Hepatocyte (in vitro differentiated cells): ENCODE measurements at places on chromosomes 6 and 20. TPM values are rescaled to one million over a fixed set of nuclear protein-coding genes. Genes with fewer than 3 reads are reported as not detected.

The PRR18 gene
- total RNA-seq = 0.77 and 1.0 TPM in 2 replicates

DNA sequence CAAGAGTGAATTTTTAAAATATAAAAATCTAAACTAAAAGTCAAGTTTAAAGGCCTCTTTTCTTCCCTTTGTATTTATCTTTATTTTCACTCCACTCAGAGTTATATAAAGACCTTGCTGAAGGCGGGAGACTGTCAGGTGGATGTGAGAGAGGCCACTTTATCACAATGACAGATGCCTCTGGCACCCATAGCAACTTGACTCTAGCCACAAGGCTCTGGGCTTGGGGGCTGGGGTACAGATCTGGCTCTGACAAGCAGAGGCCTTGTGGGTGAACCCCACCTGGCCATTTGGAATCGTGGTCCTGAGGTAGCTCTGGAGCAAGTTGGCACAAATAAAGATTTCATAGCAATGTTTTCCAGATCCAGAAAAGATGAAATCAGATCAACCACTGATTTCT, 417.2 kb downstream of the RFPL4B start:
- no peak for DNase-seq

- DNase-seq = no peak
These were observed 40.4 kb upstream of the UTRN start for GRCh38 chr6:144244688-144245087.

DNA sequence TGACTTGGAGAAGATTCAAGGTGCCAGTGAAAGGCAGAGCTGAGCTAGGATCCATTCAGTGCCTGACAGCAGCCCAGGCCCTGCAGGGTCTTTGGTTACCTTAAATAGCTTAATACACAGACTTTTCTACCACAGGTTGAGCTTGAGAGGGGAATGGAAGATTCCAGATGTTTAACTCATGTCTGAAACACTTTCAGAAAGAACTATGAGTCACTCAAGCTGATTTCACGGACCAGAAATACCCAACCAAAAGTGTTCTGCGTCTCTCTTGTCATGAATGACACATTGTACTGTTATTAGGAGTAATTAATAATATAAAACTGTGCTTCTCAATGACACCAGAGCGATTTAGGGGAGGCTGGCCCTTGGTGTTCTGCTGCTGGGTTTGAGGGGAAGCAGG, 6.4 kb upstream of the PMEPA1 start:
- no peak for DNase-seq

DNA sequence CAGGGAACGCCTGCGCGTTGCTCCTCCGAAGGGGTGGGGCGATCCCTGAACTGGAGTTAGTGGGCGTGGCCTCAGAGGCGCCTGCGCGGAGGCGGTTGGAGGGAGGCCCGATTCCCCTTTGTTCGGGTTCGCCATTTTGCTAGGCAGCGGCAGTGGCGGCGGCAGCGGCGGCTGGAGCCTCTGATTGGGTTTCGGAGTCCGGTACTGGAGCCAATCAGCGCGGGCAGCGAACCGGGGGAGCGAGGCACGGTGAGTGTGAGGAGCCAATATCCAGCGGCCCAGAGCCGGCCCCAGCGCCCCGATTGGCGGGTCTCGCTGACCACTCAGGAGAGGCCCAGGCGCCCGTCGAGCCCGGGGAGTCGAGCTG, at the start of gene NFYA:
Gene NFYA (plus strand): TSS at position 139 of the 367 bp plus-strand sequence. CDS start 6,116 bp downstream, outside the sequence.
- no peak for DNase-seq

The MMP24 gene
- 0.76 and 1.2 TPM in 2 replicates for total RNA-seq

The OR12D3 gene
- total RNA-seq = not detected in 2 replicates

GRCh38 chr20:61882716-61883615, 182.7 kb downstream of the TAF4 start:
- no peak for DNase-seq

DNA sequence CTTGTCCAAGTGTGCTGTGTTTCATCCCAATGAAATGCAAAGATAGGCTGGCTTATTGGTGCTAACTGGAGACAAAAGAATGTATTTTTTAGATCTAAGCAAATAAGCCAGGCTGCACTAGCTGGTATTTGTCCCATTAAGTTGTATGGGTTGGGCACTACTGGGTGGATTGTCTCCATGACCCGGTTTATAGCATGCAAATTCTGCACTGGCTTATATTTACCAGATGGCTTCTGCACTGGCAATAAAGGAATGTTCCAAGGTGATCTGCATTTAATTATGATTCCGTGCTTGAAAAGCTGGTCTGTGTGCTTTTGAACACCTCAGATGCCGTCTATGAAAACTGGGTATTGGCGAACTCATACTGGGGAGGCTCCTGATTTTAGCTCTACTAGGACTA, 61.4 kb upstream of the MOCS1 start:
- DNase-seq = no peak

The TPMT gene
- total RNA-seq = 12.9 and 15.5 TPM in 2 replicates

The ZBTB24 gene
- 6.7 and 6.9 TPM in 2 replicates for total RNA-seq

DNA sequence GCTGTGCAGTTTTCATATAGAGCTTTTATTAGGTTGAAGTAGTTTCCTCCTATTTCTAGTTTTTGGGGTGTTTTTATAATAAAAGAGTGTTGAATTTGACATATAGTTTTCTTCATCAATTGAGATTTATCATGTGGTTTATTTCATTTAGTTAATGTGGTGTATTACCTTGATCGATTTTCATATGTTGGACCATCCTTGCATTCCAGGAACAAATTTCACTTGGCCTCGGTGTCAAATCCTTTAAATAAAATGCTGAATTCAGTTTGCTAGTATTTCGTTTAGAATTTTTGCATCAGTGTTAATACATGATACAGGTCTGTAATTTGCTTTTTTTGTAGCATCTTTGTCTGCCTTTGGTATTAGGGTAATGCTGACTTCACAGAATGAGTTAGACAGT, 6.0 kb downstream of the DYNLT2 start:
- no peak for DNase-seq

GRCh38 chr20:18650224-18650623, 62.4 kb downstream of the DTD1 start:
- no peak for DNase-seq

GRCh38 chr20:2509794-2510193, 1.1 kb upstream of the ZNF343 start:
- peak; percentile 22 for DNase-seq
